Uterus (tissue), 4 donors: ENCODE measurements at places on chromosomes 13 and 19. TPM values are rescaled to one million over a fixed set of nuclear protein-coding genes. Genes with fewer than 3 reads are reported as not detected.

FAM98C gene
- 9.7 TPM for total RNA-seq

GAPDHS gene
- not detected for total RNA-seq

C13orf42 gene
- not detected for total RNA-seq

ZFP14 gene
- 3.3 TPM for total RNA-seq

KIR3DL1 gene
- not detected for total RNA-seq

SPRED3 gene
- total RNA-seq, result 0.88 TPM

NR2C2AP gene
- total RNA-seq, result 6.2 TPM
